Adrenal gland (tissue), 19 donors: ENCODE measurements at places on chromosomes 4 and X. TPM values are rescaled to one million over a fixed set of nuclear protein-coding genes. Genes with fewer than 3 reads are reported as not detected.

The TRIM2 gene
- 47.1 TPM for total RNA-seq

GRCh38 chr4:96164814-96165351 lies 325.0 kb downstream of the PDHA2 start:
- DNase-seq: peak; percentile 22
- peak overlapping the region; percentile 5 for H3K27ac ChIP-seq
- H3K4me3 ChIP-seq: no peak overlapping the region
- H3K36me3 ChIP-seq: no peaks in the 10 kb centered on the region

GRCh38 chr4:16582036-16582435 lies 316.4 kb downstream of the LDB2 start:
- H3K4me3 ChIP-seq: no peak overlapping the region
- H3K36me3 ChIP-seq: no peaks in the 10 kb centered on the region
- no peaks in the 10 kb centered on the region for H3K27me3 ChIP-seq
- no peaks in the 10 kb centered on the region for H3K4me1 ChIP-seq
- H3K27ac ChIP-seq: no peak overlapping the region

- H3K36me3 ChIP-seq: no peaks in the 10 kb centered on the region
- H3K4me3 ChIP-seq: no peak overlapping the region
- no peak overlapping the region for H3K27ac ChIP-seq
- no peaks in the 10 kb centered on the region for H3K4me1 ChIP-seq
- H3K27me3 ChIP-seq: no peaks in the 10 kb centered on the region
Observed at GRCh38 chr4:97507587-97508245, 635.6 kb downstream of the STPG2 start.

The AFM gene
- total RNA-seq: not detected

GRCh38 chr4:73501664-73502265 lies 20.2 kb downstream of the AFM start:
- H3K4me3 ChIP-seq: no peak overlapping the region
- H3K4me1 ChIP-seq: no peaks in the 10 kb centered on the region
- H3K27me3 ChIP-seq: no peaks in the 10 kb centered on the region
- no peak overlapping the region for H3K27ac ChIP-seq

GRCh38 chrX:34144246-34144645 lies 12.1 kb upstream of the FAM47A start:
- H3K27me3 ChIP-seq: no peaks in the 10 kb centered on the region
- H3K4me3 ChIP-seq: no peak overlapping the region
- H3K36me3 ChIP-seq: no peaks in the 10 kb centered on the region
- DNase-seq: no peak
- H3K27ac ChIP-seq: no peak overlapping the region

DNA sequence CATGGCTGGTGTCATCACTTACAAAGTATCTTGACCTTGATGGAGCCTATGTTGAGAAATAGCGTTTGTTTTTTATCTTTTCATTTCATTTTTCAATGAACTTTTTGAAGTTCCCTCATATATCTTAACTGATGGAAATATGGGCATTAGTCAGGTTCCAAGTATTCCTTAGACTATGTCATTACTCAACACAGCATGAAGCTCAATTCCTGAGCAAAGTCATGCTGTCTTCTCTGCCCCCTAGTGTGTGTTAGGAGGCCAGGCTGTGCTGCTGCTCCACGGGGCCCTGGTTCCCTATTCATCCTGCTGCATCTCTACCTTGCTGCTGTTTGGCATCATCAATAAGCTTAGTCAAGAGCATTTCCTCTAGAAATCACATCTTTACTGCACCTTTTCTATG lies 40.9 kb downstream of the GPR143 start:
- no peak overlapping the region for H3K4me3 ChIP-seq
- H3K27me3 ChIP-seq: no peaks in the 10 kb centered on the region
- DNase-seq: no peak
- no peaks in the 10 kb centered on the region for H3K36me3 ChIP-seq
- H3K27ac ChIP-seq: no peak overlapping the region
- H3K4me1 ChIP-seq: no peaks in the 10 kb centered on the region

DNA sequence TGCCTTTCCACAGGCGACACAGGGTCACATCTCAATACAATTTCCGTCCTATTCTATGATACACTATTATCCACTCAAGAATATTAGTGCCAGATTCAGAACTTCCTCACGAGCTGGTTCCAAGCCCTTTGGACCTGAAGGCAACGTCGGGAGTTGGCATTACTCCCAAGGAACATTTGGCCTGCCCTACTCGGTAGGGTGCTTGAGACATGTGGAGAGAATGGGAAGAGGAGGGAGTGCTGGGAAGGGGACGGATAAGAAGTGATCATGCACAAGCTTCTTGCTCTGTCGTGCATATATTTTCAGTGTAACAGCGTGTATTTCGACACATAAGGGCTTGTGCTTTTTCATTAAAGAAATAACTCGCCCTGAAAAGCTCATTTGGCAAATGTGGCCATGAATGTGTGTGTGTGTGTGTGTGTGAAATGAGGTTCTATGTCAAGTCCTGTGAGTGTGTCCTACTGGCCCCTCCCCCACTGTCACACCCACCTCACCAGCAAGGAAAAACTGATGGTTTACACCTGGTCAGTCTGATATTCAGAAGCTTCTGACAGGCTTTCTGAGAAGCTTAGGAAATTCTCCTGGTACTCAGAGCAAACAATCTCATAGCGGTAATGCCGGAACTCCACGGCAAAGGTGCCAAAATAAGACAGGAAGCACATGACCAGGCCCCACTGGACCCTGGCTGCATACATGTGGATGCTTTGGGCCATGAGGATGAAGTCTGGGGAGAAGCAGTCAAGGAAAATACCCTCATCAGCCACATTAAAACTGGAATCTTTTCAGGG lies 54.8 kb downstream of the ENOPH1 start:
- no peak overlapping the region for H3K4me3 ChIP-seq
- no peaks in the 10 kb centered on the region for H3K36me3 ChIP-seq
- no peak for DNase-seq
- H3K27me3 ChIP-seq: no peaks in the 10 kb centered on the region
- H3K27ac ChIP-seq: no peak overlapping the region

The RS1 gene
- total RNA-seq: not detected

- no peaks in the 10 kb centered on the region for H3K4me1 ChIP-seq
- H3K4me3 ChIP-seq: no peak overlapping the region
- H3K36me3 ChIP-seq: no peaks in the 10 kb centered on the region
- H3K27me3 ChIP-seq: no peaks in the 10 kb centered on the region
- DNase-seq: no peak
- H3K27ac ChIP-seq: no peak overlapping the region
Observed at GRCh38 chr4:109007976-109008375, 245.1 kb upstream of the ETNPPL start.

The ADH6 gene
- not detected for total RNA-seq

DNA sequence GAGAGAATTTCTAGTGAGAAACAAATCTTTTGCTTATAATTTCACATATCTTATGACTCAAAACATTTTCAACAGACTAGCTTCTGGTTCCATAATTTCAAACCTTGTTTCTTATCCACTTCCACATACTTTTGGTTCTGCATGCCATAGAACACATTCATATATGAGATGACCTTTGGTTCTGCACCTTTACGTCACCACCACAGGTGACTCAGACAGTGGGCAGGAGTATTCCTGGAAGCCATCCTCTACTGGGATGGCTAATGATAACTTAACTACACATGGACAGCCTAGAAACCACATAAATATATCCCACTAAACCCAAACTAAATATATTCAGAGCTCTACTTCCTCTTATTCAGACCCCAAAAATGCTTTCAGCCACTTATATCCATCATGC lies 133.3 kb downstream of the DCK start:
- H3K4me1 ChIP-seq: no peaks in the 10 kb centered on the region
- no peak overlapping the region for H3K4me3 ChIP-seq
- DNase-seq: no peak
- H3K27ac ChIP-seq: no peak overlapping the region

DNA sequence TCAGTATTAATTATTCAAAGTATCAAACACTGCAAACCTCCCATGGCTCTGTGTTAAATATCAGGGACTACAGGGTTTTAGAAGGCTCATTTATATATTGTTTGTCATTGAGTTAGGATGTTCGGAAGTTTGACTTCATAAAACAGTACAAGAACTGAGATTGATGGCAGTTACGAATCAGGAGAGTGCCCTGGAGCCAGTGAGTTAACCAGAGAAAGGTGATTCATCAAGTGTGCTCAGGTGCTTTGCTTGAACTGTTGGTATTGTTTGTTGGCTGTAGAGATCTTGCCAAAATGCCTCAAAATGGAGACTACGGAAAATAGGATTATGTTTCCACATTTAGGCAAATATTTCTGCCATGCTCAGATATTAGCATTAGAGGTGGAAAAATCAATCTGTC lies 7.5 kb upstream of the GPR101 start:
- H3K36me3 ChIP-seq: no peaks in the 10 kb centered on the region
- H3K27ac ChIP-seq: no peak overlapping the region
- H3K4me3 ChIP-seq: no peak overlapping the region
- no peak for DNase-seq

The AGTR2 gene
- 1.9 TPM for total RNA-seq

The SRPX gene
- total RNA-seq: 137 TPM

The PCDH19 gene
- 0.35 TPM for total RNA-seq

The USP9X gene
- 88.3 TPM for total RNA-seq

The TMEM150C gene
- total RNA-seq: 254 TPM

GRCh38 chr4:7647186-7647585 lies 212.5 kb upstream of the PSAPL1 start:
- H3K4me3 ChIP-seq: no peak overlapping the region
- no peaks in the 10 kb centered on the region for H3K27me3 ChIP-seq
- peaks cover 11% of the 10 kb centered on the region for H3K4me1 ChIP-seq
- no peaks in the 10 kb centered on the region for H3K36me3 ChIP-seq
- no peak for DNase-seq

DNA sequence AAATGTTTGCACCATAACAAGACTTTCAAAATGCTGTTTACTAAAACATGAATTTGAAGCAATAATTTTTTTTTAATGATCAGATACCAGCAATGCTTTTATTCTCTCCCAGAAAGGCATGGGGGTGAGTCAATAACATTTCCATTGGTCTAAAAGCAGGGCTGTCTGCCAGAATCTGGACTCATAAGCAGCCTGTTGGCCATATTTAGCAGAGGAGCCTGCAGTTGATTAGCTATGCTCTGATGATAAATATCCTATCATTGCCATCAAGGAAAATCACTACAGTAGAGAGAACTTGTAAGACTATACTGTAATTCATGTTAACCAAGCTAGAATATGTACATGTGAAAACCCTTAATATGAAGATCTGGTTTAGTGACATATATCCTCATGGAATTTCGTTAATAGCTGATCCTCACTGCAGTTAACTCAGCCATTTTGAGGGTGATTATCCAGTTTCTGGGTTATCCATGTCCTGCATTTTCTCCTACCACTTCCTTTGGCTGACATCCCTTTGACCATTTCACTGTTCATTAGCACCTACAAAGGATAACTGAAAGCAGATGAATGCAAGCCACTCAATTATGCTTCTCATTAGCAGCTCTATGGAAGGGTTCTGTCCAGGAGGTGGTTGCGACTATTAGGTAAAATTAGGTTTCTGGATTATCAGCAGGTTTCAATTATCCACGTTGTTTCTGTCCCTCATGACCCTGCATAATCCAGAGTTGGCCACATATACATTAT lies 72.9 kb upstream of the DIAPH2 start:
- H3K4me1 ChIP-seq: no peaks in the 10 kb centered on the region
- no peak overlapping the region for H3K27ac ChIP-seq
- no peak overlapping the region for H3K4me3 ChIP-seq
- DNase-seq: no peak
- H3K36me3 ChIP-seq: no peaks in the 10 kb centered on the region

The CSAG2 gene
- total RNA-seq: not detected

The MGAT4D gene
- total RNA-seq: not detected

- H3K27ac ChIP-seq: no peak overlapping the region
- no peak for DNase-seq
- no peaks in the 10 kb centered on the region for H3K27me3 ChIP-seq
- H3K4me3 ChIP-seq: no peak overlapping the region
- H3K4me1 ChIP-seq: peaks cover 22% of the 10 kb centered on the region
- H3K36me3 ChIP-seq: no peaks in the 10 kb centered on the region
Observed at GRCh38 chr4:7816771-7817170, 122.9 kb downstream of the AFAP1 start.

GRCh38 chr4:74083546-74083945 lies 15.4 kb downstream of the CXCL2 start:
- no peak for DNase-seq
- H3K27me3 ChIP-seq: no peaks in the 10 kb centered on the region
- no peaks in the 10 kb centered on the region for H3K4me1 ChIP-seq
- no peak overlapping the region for H3K4me3 ChIP-seq
- no peak overlapping the region for H3K27ac ChIP-seq

DNA sequence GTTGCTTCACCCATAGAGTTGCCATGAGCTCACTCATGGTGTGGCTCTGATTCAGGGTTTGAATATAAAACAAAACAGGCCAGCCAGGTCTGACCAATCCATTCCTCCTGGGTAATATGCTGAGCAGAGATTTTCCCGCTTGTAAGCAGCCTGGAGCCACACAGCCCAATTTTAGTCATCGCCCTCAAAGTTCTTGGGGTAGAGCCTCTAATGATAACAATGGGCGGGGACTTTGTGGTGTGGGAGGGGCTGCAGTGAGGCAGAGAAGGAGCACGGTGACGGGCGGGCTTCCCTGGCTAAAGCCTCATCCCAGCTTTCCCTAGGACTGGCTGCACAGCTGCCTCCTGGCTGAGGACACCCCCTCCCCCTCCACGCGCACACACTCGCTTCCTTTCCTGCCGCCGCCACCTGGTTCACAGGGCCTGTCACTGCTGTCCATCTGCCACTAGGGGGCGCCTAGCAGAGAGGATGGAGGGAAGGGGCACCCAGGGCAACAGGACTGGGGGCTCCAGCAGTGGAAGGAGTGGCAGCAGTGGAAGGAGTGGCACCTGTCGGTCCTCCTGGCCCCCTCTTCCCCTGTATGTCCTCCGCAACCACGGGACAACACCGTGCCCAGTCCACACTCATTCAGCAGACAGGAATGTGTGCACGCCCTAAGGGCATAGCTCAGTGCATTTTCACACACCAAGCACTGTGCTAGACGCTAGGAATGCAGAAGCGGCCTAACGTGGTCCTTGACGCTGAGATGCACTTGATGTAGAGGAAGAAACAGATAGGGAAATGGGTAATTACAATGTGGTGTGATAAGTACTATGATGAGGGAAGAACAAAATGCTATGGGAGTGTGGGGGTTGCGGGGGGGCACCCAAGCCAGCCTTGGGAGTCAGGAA lies 26.8 kb downstream of the PRPS1 start:
- H3K27me3 ChIP-seq: peaks cover 4% of the 10 kb centered on the region
- H3K27ac ChIP-seq: peak overlapping the region; percentile 53
- H3K4me1 ChIP-seq: no peaks in the 10 kb centered on the region
- peak; percentile 35 for DNase-seq

- H3K4me1 ChIP-seq: no peaks in the 10 kb centered on the region
- no peak overlapping the region for H3K27ac ChIP-seq
- no peak overlapping the region for H3K4me3 ChIP-seq
- no peak for DNase-seq
- no peaks in the 10 kb centered on the region for H3K27me3 ChIP-seq
- no peaks in the 10 kb centered on the region for H3K36me3 ChIP-seq
Observed at GRCh38 chrX:116873671-116874070, 410.9 kb upstream of the CT83 start.

The DMRTC1B gene
- 0.36 TPM for total RNA-seq

DNA sequence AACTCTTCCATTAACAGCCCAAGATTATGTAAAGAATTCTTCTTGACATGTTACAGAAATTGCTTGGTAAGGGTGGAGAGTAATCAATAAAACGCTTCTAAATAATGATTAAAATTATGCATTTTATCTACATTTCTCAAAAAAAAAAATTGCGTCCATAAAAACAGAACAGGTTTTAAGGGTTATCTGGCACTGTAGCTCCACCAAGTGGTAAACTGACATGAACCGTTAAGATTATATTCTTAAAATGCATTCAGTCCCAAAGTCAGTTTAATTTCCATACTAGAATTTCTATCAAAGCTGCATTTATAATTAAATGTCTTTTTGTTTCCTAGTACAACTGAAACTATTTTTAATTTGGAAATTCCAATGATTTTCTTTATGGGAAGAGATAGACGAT lies 214.0 kb upstream of the UGT8 start:
- DNase-seq: no peak
- H3K27me3 ChIP-seq: no peaks in the 10 kb centered on the region
- no peaks in the 10 kb centered on the region for H3K4me1 ChIP-seq
- no peaks in the 10 kb centered on the region for H3K36me3 ChIP-seq
- H3K27ac ChIP-seq: no peak overlapping the region
